Naive B cell (primary cell): ENCODE measurements at places on chromosomes 5 and 9. TPM values are rescaled to one million over a fixed set of nuclear protein-coding genes. Genes with fewer than 3 reads are reported as not detected.

LCN6 gene
- not detected for polyA plus RNA-seq

CDKN2A gene
- 4.6 TPM for polyA plus RNA-seq

GFI1B gene
- polyA plus RNA-seq, result 1.4 TPM

PITX1 gene
- not detected for polyA plus RNA-seq
